ENCODE measurements at places on chromosomes 7 and 10.
A peak's percentile ranks its signal among the peaks of the same experiment; 100 is the strongest.

DNA sequence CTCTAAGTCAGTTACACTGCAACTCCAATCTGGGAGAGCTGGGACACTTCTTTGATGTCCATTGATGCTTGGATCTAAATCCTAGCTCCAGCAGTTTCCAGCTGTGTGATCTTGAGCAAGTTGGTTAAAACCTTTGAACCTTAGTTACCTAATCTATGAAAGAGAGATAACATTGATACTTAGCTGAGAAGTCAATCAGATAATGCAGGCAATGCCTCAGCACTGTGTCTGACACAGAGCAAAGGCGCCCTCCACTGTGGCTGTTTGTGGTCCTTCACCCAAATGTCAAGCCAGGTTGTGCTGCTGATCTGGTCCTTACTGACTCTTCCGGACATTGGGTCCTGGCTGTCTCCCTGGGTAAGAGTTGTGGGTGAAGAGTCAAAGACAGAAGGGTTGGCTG is 20.2 kb downstream of the DNTT start:
- DNase-seq: no peak

DNA sequence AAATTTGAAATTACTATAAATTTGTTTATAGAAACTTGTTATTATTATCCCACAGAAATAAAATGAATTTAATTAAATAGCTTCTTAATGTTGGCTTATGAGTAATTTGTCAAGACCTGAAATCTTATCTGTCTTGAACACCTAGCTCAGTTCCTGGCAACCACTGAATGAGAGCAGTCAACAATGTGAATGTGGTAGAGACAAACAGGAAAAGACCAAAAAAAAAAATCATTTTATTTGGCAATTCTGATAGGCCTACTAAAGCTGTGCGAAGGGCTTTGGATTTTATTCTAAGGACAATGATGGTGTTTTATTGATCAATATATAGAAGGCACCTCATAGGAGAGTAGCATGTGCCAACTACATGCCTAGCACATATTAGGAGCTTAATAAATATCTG is 127.8 kb upstream of the RSU1 start:
- no peak for DNase-seq

DNA sequence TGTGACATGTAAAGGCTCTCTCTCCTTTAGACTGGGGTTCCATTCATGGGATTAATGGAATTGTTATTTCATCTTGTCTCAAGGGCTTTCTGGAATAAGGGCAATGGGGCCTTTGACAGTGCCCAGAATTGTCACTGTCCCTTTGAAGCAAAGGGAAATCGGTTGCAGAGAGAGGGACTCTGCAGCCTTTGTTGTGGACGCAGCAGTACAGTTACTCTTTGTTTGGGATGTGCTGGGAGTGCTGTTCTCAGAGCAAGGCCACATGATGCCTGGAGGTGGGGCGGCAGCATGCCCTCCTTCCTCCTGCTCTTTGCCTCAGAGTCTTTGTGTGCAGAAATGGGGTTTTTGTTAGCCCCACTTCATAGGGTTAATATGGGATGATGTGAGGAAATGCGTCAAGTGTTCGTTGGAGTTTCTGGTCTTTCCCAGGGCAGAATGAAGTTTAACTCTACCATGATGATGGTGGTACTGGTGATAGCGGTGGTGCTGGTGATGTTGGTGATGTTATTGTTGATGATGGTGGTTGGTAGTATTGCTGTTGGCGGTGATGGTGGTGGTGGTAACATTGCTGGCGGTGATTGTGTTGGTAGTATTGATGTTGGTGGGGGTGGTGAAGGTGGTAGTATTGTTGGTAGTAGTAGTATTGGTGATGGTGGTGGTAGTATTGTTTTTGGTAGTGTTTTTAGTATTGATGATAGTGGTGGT is 45.3 kb downstream of the DOCK1 start:
- no peak for DNase-seq

GRCh38 chr10:89373916-89374711 is 3.7 kb upstream of the IFIT1B start:
- peak; percentile 79 for DNase-seq

- no peak for DNase-seq
These were observed 219.1 kb downstream of the GFRA1 start for GRCh38 chr10:116053910-116054309.

Measured in Right ventricle myocardium superior (tissue), 1 donor.